SK-N-MC (cell line): ENCODE measurements at places on chromosomes 16 and 17.

DNA sequence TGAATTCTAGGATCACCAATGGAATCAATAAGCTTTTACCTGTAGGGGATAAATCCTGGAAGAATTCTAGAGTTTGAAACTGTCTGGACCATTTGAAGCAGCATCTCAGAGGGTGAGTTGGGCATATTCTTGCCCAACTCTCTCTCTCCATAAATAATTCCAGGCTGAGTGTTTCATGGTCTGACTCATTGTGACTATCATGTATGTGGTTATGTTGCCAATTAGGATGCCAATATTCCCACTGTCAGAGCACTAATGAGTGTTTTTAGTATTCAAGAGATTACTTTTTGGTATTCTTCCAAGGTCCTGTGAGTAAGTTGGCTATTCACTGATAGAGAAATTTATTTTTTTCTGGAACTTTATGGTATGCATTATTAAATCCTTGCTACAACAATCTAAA lies 456.9 kb downstream of the TOX3 start:
- DNase-seq, result no peak

DNA sequence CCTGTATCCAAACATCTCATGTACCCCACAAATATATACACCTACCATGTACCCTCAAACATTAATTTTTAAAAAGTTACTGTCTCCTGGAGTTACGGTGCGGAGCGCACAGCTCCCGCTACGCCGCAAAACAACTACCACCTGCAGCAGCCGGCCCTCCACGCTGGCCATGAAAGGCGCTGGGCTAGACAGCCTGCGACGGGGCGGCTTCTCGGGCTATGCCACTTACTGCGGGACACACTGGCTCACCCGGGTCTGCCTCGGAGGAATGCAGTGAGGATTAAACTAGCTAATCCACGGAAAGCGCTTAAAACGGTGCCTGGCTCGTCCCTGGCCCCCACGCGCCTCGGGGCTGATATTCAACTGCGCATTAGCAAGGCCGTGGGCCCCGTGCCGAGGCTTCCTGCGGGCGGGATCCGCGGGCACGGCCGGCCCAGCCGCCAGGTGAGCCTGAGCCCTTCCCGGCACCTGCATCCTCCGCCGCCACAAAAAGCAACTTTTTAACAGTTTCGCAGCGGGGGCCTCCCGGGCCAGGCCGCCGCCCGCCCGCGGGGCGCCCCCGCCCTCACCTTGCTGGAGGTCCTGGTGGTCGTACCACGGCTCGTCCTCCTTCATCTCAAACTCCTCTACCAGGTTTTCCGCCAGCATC lies 633 bp downstream of the CDR2 start:
- no peak for DNase-seq

- DNase-seq, result no peak
Measured at GRCh38 chr16:29745121-29745852, 503 bp downstream of the C16orf54 start.

- DNase-seq, result no peak
Measured at GRCh38 chr16:66539623-66540469, 10.1 kb downstream of the TK2 start.

DNA sequence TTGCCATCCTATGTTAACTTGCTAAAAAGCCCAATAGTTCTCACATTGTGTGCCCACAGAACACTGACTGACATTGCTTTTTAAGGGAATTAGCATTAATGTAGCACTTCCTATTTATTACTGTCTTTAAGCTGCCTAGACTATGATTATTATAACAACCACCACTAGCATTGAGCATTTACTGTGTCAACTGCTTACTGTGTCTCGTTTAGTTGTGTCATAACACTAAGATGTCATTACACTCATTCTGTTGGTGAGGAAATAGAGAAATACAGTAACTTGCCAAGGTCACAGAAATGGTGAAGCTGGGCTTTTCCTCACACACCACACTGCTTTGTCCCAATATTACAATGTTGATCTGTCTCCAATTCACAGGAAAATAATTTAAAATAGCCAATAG lies 30.2 kb downstream of the TRIM25 start:
- DNase-seq, result no peak

- DNase-seq, result no peak
Measured at GRCh38 chr17:50620237-50620636, 14.4 kb upstream of the ABCC3 start.

- no peak for DNase-seq
Measured at GRCh38 chr16:9151074-9151473, 59.6 kb downstream of the HAPSTR1 start.

- DNase-seq, result no peak
Measured at GRCh38 chr16:86824751-86825296, 246.5 kb downstream of the FOXL1 start.

- no peak for DNase-seq
Measured at GRCh38 chr17:49590874-49591273, 15.2 kb downstream of the NXPH3 start.

GRCh38 chr17:63250830-63251229 lies 195.3 kb downstream of the CYB561 start:
- no peak for DNase-seq

DNA sequence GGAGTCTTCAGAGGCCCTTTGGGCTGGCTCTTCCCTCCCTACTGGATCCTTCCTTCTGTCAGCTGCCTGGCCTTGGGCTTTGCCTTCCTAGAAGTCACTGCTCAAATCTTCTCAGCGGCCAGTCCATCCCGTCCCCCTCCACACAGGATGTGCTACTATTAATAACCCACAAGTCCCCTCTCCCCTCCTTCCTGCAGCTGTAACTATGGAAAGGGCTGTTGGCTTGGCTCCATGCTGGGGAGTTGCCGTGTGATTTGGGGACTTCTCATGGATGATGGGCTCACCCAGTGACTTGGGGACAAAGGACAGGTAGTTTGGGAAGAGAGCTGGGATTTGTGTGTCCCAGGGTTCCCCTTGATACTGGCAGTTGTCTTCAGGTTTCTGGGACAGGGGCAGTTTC lies 19.4 kb downstream of the TMEM94 start:
- no peak for DNase-seq

- no peak for DNase-seq
Measured at GRCh38 chr16:65294165-65294564, 172.3 kb upstream of the CDH11 start.

DNA sequence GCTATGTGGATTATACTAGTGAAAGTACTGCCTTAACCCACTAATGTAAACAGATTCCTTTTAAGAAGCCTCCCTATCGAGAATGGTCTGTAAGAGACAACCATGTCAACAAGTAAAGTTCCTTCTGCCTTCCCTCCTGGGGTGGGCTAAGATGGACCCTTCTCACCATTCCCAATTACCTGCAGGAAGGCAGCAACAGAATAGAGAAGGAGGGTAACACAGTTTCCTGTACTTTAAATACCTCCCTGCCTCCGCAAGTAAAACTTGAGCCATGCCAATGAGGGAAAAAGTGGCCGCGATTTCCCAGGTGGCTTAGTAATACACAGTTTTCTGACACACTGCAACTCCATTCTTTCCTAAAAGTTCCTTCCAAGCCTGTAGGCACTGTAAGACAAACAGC lies 45.2 kb downstream of the TOX3 start:
- no peak for DNase-seq

- no peak for DNase-seq
Measured at GRCh38 chr16:48965386-48965785, 316.3 kb downstream of the CBLN1 start.

DNA sequence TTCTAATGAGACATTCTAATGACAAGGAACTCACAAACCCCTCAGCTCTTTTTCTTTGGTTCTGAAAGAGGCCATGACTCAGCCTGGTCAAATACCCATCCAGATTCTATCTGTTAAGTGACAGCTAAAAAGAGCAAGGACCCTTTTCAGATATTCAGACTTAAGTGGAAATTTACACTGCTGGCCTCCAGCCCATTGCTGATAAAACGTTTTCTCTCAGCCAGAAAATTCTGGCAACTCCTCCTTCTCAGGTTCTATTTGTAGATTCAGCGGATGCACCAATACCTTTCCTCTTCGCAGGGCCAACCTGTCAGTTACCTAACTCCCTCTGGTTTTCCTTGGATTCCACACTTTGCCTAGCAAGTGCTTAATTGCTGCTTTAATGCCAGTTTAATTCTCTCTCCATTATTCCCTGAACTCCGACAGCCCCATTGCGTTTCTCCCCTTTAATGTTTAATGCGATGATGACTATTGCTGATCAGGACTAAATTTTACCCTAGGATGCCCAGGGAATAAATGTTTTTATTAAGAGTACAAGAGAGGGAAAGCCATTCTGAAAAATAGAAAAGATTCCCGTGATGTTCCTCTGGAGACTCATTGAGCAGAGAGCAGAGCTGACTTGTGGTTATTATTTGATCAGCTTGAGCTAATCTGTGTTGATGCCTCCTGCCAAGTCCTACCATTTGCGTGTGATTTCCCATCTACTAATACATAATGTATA lies 35.9 kb upstream of the TOM1L1 start:
- DNase-seq, result no peak

- DNase-seq, result no peak
Measured at GRCh38 chr16:57937861-57938260, 33.1 kb downstream of the CNGB1 start.

GRCh38 chr16:31330553-31330890 lies 24.5 kb upstream of the ITGAX start:
- DNase-seq, result no peak

- DNase-seq, result no peak
Measured at GRCh38 chr16:48011878-48012658, 143.7 kb downstream of the ABCC12 start.

GRCh38 chr16:75267631-75268264 lies 16.3 kb upstream of the BCAR1 start:
- no peak for DNase-seq

- DNase-seq, result no peak
Measured at GRCh38 chr16:79980650-79981521, 380.3 kb upstream of the MAF start.

DNA sequence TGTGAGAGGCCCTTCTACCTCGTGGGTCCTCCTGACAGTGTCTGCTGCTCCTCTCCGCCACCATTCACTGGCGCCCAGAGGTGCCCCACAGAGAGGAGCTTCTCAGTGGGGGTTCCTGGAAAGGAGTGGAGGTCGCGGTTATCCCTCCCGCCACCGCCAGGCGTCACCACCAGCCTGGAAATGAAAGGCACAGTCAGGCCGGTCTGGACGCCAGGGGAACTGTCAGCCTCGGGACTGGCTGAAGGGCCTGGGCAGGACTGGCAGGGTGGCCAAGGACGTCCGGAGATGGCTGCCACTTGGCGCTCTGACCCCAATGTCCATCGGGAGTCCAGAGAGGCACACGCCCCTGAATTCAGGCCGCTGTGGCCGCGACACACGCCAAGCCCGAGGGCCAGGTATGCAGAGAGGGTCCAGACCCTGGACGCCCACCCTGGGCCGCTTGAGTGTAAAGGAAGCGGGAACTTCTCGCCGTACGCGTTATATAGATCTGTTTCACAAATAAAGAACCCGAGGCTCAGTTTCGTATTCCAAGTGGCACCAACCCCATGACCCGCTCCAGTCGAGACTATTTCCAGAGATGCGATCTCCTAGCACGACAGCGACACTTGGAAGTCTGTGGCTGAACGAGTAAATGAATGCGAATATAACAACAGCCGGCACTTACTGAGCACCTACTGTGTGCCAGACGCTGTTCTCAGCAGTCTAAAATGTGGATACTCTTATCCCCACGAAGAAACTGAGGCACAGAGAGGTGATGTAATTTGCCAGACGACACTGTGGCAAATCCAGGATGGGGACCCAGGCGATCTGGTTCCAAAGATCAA lies 7.6 kb upstream of the NXPH3 start:
- no peak for DNase-seq

DNA sequence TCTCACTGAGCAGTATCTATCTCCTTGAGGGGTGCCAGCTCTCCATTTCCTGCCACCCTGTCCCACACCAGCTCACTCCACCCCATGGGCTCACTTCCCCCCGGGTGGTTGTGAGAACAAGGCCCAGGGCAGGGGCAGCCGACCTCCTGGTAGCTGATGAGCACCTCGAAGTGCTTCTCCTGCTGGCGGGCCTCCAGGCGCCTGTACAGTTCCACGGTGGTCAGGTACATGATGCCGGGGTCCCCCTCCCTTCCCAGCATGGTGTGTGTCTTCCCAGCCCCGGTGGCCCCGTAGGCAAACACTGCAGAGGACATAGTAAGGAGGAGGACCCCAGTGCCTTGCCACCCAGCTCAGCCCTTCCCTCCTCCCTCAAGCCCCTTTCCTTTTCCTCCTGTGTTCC lies 12.5 kb downstream of the KIF18B start:
- DNase-seq, result no peak

- DNase-seq, result no peak
Measured at GRCh38 chr17:10033449-10033848, 128.4 kb upstream of the RCVRN start.

DNA sequence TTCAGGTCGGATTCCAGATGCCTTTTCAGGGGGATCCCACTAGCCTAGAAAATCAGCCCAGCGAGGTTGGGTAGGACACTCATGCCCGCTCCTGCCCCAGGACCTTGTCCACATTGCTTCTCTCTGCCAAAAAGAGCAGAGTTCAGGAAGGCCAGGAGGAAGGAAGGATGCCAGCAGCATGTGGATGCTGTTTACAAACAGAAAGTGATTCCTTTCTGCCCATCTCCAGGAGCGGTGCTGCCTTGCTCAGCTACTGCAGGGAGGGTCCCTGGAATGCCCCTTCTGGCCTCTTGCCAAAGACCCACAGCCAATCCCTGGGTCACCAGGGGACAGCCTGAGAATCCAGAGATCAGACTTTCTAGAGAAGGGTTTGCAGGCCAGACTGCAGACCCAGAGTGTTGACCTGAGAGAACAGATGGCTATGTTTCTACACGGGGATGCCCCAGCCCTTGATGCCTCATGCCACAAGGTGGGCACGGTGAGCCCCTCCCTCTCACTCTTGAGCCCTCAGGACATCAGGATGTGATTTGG lies 32.3 kb upstream of the EMP2 start:
- no peak for DNase-seq

GRCh38 chr17:37142294-37142896 lies 193.6 kb downstream of the AATF start:
- DNase-seq, result no peak

- DNase-seq, result no peak
Measured at GRCh38 chr17:37082311-37082860, 133.6 kb downstream of the AATF start.

- DNase-seq, result no peak
Measured at GRCh38 chr17:5499476-5500231, 13.3 kb downstream of the MIS12 start.

GRCh38 chr17:59353106-59353854 lies 21.8 kb downstream of the YPEL2 start:
- DNase-seq, result no peak

- no peak for DNase-seq
Measured at GRCh38 chr17:35738519-35739133, 7.2 kb downstream of the RASL10B start.

DNA sequence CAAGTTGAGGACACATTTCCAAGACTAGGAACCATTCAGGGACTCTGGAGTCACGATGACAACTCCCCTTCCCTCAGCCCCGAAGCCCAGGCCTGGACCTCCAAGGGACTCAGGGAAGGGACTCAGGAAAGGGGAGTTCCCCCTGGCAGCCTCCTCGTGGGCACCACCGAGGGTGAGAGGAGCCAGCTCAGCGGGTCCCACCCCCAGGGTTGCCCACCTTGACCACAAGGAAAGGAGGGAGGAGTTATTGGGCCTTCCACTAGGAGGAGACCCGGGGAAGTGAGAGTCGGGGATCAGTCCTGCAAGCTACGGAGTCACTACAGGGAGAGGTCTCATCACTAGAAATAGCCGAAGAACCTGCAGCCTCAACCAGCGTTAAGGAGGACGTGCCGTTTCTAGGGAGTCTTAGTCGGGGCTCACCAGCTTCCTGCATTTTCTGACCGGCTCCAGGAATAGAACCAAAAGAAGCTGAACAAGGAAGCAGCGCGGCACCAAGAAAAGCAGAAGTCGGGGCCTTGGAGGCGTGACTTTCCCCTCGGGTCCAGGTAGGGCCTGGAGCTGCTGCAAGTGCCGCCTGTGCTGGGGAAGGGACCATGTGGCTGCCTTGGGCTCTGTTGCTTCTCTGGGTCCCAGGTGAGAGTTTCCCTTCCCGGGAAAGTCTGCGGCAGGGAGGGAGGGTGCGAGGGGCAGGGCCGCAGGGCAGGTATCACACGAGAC lies at the start of gene CD300A:
TSS of gene CD300A (plus strand) at position 524 of the 717 bp plus-strand sequence. CDS start at position 594, 70 bp downstream.
- DNase-seq, result no peak
